GM23248 (cell line): ENCODE measurements at places on chromosomes 7 and 10.

- no peak overlapping the region for H3K4me3 ChIP-seq
- no peak for DNase-seq
- no peak overlapping the region for H3K27ac ChIP-seq
These were observed 462.7 kb downstream of the SUGCT start for GRCh38 chr7:40597517-40597916.

DNA sequence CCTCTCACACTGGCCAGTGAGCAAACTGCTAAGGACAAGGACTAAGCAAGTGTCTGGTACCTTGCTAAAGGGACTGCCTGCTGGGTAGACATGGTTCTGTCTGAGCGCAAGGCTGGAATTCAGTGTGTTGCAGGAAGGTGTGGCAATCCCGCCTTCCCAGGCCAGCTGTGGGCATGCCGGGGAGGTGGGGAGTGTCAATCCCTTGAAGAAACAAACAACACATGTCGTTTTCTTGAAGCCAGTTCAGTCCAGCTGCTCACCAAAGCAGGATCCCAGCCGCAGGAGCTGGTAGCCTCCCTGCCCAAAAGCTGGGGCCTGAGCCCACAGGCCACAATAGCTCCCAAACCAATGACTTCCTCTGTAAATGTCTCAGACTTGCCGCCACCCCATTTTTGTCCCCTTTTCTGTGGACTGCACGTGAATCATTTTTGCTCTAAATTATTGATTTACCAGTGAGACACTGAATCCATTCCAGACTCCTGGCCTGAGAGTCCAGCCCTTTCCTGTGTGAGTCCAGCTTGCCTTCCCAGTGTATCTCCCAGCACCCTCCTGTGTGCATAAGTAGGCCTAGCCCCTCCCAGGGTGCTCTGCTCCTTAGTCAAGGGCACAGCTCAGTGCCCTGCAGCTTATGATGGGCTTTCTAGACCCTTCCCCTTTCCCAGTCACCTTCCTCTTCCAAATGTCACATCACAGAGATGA, 166.8 kb downstream of the RGS10 start:
- DNase-seq, result peak; percentile 24
- H3K27ac ChIP-seq, result peak overlapping the region; percentile 10; the same call in 1 of the 2 replicates
- peaks cover 22% of the 10 kb centered on the region for H3K4me1 ChIP-seq
- no peaks in the 10 kb centered on the region for H3K27me3 ChIP-seq

- no peak overlapping the region for H3K4me3 ChIP-seq
- H3K27me3 ChIP-seq, result no peaks in the 10 kb centered on the region
- no peaks in the 10 kb centered on the region for H3K4me1 ChIP-seq
- DNase-seq, result peak; percentile 19
- H3K27ac ChIP-seq, result no peak overlapping the region
- no peaks in the 10 kb centered on the region for H3K36me3 ChIP-seq
These were observed 116.6 kb downstream of the KLF6 start for GRCh38 chr10:3668276-3668965.

DNA sequence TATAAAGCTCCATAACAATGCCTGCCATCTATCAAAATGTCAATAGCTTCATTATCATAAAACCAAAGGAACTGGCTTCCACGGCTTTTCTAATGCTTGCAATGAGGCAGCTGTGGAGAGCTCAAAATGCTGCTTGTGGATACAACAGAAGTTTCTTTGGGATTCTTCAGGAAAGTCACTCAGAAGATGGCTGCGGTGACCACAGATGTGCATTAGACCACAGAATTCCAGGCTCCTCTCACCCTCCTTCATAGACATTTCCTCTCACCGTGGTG, 77.2 kb downstream of the CDCA7L start:
- H3K36me3 ChIP-seq, result no peaks in the 10 kb centered on the region
- no peak overlapping the region for H3K27ac ChIP-seq
- peaks cover 5% of the 10 kb centered on the region; the same call in 1 of the 2 replicates for H3K4me1 ChIP-seq
- no peaks in the 10 kb centered on the region for H3K27me3 ChIP-seq
- DNase-seq, result no peak

GRCh38 chr7:38704751-38705150, 73.6 kb upstream of the AMPH start:
- H3K4me1 ChIP-seq, result peaks cover 13% of the 10 kb centered on the region
- peak; percentile 50 for DNase-seq
- H3K27ac ChIP-seq, result no peak overlapping the region
- H3K36me3 ChIP-seq, result no peaks in the 10 kb centered on the region

DNA sequence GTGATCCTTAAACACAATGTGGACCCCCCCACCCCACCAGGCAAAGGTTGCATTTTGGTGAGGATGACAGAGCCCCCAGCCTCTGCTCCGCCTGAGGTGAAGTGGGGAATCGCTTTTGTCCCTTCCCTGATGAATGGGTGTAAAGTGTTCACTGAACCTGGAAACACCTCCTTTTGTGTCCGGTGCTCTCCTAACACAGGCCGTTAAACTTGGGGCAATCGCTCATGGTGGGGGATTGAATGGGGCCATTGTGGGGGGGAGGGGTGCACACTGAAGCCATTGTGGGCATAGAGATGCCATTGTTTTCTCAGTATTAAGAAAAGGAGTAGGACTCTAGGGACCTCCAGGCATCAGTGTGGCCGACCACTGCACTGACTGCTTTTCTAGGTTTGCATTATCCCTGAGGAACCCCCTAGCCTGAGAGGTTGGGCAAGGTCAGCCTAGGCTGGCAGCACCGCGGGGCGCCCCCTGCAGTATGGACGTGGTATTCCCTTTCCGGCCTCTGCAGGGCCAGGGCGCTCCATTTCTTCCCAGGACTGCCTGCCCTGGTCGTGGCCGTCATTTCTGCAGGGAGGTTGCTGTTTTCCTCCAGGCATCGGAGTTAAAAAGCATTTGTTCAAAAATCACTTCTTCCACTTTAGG, 158.3 kb downstream of the TCF7L2 start:
- peak; percentile 25 for DNase-seq
- no peaks in the 10 kb centered on the region for H3K27me3 ChIP-seq
- no peaks in the 10 kb centered on the region for H3K36me3 ChIP-seq
- peaks cover 41% of the 10 kb centered on the region for H3K4me1 ChIP-seq

GRCh38 chr10:73859428-73859783, 14.9 kb downstream of the CAMK2G start:
- no peak for DNase-seq
- H3K27me3 ChIP-seq, result no peaks in the 10 kb centered on the region

DNA sequence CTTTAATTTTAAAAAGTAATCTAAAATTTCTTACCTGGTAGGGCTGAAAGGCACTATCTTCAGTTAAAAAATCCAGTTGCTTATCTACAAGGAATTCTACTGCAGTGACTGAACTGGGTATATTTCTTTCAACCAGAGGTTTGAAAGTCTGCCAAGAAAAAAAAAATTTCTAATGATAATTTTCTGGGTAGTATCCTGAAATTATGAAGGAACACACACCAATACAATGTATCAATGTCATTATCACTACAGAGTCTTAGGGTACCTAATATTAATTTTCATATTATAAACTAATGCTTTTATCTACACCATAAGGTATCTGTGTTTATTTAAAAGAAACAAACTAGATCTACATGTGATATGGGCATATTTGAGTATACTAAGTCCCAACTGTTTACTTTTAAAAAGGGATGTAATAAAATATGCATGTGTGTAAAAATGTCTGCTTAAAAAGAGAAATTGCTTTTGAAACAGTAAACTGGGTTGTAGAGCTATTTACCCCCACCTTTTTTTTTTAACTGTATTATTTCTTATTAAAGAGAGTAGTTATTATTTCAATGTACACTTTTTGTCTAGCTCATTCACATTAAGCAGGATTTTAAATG, 131.6 kb downstream of the NRBF2 start:
- H3K27me3 ChIP-seq, result no peaks in the 10 kb centered on the region
- peak overlapping the region; percentile 96 for H3K4me3 ChIP-seq
- peak; percentile 35 for DNase-seq

DNA sequence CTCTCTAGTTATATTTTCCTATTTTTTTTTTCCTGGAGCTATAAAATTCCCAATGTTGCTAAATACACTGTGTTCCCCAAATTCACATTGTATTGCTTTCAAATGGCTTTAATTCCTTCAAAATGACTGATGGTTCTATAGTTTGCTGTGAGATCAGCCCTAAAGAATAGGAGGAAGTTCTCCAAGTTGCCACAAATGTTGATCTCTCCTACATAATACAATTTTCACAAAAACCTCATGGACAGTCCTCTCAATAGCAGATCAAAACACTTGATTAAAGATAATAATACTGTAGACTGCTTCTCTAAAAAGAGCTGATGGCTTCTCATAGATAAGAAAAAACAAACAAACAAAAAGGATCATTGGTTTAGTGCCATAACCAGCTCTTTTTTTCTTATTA, 97.8 kb upstream of the CAV2 start:
- no peaks in the 10 kb centered on the region for H3K36me3 ChIP-seq
- H3K27ac ChIP-seq, result no peak overlapping the region
- no peak for DNase-seq
- H3K4me1 ChIP-seq, result peaks cover 33% of the 10 kb centered on the region
- no peaks in the 10 kb centered on the region for H3K27me3 ChIP-seq

DNA sequence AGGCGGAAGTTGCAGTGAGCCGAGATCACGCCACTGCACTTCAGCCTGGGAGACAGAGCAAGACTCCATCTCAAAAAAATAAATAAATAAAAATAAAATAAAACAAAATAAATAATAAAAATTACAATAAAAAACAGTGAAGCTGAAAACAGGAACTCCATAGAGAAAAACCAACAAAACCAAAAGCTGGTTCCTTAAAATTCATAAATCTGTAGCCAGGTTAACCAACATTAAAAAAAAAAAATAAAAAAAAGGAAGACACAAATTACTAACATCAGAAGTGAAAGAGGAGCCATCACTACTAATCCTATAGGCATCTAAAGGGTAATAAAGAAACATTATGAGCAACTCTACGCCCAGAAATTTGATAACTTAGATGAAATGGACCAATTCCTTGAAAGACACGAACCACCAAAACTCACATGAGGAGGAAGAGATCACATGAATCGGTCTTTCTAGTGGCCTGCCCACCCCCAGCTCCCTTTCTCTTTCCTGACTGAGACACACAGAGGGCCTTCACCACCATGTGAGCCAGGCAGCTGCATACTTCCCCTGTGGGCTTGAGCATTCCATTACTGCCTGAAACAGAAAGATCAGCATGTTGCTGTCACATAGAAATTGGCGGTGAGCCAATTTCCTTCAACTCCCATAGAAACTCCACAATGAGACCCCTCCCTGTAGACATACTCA, 208.7 kb downstream of the MAD1L1 start:
- DNase-seq, result no peak
- no peaks in the 10 kb centered on the region for H3K27me3 ChIP-seq
- H3K27ac ChIP-seq, result no peak overlapping the region

DNA sequence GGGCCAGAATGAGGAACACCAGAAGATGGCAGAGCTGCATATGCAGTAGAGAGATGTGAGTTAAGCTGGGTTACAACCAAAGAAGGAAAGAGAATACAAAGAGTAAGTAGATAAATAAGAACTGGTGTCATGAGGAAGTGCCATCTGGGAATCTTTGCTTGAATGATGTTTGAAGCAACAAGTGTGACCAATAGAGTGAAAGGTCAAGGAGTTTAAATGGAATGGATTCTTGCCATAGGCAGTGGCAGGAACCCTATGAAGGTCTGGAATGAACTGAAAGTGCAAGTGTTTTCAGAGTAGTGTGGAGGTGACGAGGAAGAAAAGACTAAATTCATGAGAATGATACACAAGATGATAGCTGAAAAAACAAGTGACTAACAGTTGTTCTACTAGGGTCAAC, 21.6 kb downstream of the MEST start:
- H3K27me3 ChIP-seq, result no peaks in the 10 kb centered on the region
- H3K27ac ChIP-seq, result no peak overlapping the region
- H3K4me3 ChIP-seq, result no peak overlapping the region
- DNase-seq, result no peak
- no peaks in the 10 kb centered on the region for H3K36me3 ChIP-seq
- H3K4me1 ChIP-seq, result no peaks in the 10 kb centered on the region

DNA sequence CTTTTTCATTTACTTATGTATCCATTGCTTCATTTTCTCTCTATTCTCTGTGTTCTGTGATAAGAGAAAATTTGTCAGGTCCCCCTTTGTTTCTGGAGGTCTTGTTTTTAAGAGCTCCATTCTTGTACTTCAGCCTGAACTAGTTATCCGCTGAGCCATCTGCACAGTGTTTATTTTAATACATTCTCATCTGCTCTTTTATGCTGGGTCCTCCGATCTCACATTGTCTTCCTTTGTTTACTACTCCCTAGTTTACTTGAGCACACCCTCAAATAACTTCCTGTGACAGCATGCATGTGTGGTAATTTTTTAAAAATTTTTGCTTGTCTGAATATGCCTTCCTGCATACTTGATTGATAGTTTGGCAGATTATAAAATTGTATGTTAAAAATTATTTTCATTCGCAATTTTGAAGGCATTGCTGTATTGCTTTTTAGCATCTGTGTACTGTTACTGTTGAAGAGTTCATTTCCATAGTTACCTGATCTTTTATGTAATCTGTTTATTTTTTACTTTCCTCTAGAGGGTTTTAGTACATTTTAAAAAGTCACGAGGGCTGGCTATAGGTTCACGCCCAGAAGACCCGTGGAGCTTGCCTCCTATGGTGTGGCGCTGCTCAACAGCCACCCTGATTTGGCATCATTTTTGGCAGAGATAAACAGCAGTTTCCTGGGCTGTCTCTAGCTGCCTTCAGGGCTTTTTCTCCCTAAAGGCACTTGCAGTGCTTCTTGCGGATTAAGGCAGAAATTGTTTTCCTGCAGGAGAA, 31.9 kb downstream of the RSBN1L start:
- peak overlapping the region; percentile 19 for H3K4me3 ChIP-seq
- H3K27ac ChIP-seq, result peak overlapping the region; percentile 53

- H3K4me3 ChIP-seq, result no peak overlapping the region
- no peaks in the 10 kb centered on the region for H3K36me3 ChIP-seq
- no peaks in the 10 kb centered on the region for H3K4me1 ChIP-seq
- H3K27ac ChIP-seq, result no peak overlapping the region
- DNase-seq, result no peak
These were observed 118.8 kb upstream of the IFRD1 start for GRCh38 chr7:112331492-112331891.

GRCh38 chr10:72679838-72680241, 12.1 kb upstream of the MCU start:
- no peak overlapping the region for H3K27ac ChIP-seq
- DNase-seq, result no peak
- H3K36me3 ChIP-seq, result no peaks in the 10 kb centered on the region
